Fibroblast of villous mesenchyme (primary cell): ENCODE measurements at places on chromosomes 1 and 21.
A peak's percentile ranks its signal among the peaks of the same experiment; 100 is the strongest.

- no peak for DNase-seq
Observed at GRCh38 chr1:185200889-185201288, 43.9 kb downstream of the SWT1 start.

GRCh38 chr1:76463849-76464248, 389.3 kb downstream of the ST6GALNAC3 start:
- no peak for DNase-seq

DNA sequence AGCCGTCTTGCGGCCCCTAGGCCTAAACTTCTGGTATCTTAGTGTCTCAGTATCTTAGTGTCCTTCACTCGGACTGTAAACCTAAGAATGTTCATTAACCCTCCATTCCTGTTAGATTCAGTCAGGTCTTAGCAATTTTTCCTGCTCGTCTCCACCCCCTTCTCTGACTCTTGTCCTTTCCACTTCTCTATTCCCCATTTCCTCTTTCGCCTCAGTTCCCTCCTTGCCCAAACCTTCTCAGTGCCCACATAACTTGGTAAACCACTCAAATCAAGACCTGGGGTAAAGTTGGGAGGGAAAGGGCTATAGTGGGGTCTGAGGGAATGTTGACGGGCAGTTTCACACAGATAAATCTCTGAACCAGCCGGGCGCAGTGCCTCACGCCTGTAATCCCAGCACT, 726 bp upstream of the FCER1G start:
- DNase-seq: no peak

DNA sequence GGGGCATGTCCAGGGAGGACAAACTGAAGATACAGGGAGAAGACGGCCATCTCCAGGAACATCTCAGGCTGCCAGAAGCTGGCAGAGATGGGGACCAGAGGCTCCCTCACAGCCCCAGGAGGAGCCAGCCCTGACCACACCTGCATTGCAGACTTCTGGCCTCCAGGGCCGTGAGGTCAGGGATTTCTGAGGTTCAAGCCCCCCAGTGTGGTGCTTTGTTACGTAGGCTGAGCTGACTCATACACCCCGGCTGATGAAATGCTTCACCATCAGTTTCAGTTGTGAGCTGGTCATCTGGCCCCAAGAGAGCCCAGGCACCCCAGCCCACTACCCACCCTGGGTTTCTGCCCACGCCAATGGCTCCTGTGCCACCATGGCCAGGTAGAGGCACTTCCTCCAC, 106.4 kb downstream of the SIK1 start:
- DNase-seq: no peak

DNA sequence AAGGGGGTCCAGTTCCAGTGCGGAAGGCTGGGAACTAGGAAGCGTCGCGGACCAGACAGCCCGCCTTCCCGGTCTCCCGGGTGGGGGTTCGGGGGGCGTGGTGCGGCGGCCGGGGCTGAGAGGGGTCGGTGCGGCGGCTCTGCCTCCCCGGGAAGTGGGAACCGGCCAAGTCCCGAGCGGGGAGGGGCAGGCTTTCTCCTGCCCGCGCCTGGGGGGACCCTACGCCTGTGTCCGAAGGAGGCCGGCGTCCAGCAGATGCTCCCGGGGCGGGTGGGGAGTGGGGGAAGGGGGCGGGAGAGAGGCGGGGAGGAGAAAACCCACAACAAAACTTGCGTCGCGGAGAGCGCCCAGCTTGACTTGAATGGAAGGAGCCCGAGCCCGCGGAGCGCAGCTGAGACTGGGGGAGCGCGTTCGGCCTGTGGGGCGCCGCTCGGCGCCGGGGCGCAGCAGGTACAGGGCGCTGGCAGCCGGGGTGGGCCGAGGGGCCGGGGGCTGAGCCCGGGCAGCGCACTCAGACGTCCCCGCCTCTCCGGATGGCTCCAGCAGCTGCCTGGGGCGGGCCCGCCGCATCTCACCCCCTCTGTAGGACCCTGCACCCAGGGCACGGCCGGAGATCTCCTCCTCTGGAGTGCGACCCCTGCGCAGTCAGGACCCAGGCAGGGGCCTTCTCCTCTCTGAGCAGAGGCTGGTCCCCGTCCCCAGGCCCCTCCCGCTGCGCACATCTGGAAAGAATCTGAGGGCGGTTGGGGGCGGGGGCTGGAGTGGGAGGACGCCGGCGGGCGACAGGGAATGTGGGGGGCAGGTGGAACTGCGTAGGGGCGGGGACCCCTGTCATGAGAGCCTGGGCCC, at the start of gene PODN:
PODN (plus strand) TSS at position 355 of the 849 bp plus-strand sequence. CDS start 7,643 bp downstream, outside the sequence.
- peak; percentile 50 for DNase-seq

DNA sequence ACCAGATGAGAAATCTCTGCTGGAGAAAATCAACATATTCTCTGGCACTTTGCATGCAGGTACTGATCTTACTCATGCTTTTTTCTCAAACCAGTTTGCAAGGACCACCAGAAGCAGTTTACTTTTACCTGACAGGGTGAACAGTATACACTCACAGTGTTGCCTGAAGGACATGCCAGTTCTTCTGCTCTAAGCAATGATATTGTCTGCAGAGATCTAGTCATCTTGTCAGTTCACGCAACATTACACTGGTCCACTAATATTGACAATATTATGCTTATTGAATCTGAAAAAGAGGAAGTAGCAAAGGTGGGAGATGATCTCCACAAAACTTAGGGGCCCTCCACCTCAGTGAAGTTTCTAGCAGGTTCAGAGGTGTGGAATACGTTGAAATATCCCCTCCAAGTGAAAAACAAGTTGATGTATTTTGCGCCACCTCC, 3.8 kb upstream of the S100B start:
- no peak for DNase-seq

DNA sequence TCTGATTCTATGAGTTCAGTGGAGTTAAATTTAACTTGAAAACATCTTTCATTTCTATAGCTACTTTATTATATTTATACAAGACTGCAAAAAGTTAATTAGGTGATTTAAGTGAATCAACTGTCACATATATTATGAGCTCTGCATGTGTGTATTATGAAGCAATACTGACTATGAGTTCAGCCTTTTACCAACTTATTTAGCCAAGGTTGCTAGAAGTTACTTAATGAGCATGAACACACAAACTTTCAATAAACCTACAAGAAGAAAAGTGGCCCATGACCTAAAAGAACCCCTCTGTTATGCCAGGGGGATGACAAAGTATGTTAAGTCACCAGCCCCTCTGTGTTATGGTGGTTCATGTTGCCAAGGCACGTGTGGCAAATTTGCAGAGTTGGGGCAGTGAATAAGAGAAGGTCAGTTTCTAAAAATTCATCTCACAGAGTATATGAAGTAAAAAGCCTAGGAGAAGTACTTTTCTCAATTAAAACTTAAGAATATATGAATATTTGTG, 86.7 kb upstream of the LYPLAL1 start:
- no peak for DNase-seq

DNA sequence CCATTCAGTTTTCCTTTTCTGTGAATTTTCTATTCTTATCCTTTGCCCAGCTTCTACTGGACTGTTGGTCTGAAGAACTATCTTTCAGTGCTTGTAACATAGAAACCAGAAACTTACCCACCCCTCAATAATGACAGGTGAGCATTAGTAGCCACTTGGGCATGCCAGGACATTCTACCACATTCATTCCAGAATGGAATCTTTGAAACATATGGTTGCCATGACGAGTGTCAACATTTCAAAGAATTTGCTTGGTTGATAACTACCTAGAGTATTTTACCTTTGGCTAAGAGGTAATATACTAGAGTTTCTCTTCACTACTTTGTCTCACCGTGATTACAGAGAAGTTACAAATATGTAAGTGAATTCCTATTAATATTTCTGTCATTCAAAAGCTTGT, at the start of gene MROH9:
MROH9 (plus strand) TSS at position 304 of the 400 bp plus-strand sequence. CDS start 10,023 bp downstream, outside the sequence.
- DNase-seq: no peak

GRCh38 chr21:36436829-36437744, 42.8 kb downstream of the CLDN14 start:
- no peak for DNase-seq

DNA sequence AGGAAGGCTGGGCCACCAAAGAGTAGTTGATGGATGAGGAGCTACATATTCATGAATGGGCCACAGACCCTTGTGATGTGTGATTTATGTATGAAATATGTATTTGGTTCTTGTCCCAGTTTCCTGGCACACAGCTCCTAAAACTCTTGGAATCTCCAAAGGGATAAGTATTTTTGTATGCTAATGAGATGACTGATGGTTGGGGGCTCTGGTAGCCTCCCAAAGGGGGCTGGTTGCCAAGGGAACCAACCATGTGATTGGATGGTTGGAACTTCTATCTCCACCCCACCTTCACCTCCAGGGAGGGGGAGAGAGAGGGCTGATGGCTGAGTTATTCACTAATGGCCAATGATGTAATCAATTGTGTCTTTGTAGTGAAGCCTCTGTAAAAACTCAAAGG, 77.1 kb downstream of the ZNF281 start:
- no peak for DNase-seq

DNA sequence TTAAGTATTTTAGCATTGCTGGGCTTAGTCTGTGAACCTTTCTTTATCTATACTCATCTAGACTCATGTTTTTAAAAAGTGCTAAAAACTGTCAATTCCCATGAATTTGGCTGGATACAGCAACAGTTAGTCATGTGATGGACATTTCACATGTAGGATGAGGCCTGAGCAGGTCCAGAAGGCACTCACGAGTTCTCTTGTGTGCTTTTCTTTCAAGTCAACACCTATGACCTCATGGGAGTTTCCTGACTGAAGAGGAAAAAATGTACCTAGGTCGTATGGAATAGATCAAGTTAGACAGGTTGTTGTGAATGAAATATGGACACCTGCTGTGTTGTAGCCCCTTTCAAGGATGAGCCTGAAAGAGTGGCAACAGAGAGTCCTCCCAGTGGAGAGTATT, 394.2 kb downstream of the DUSP10 start:
- DNase-seq: no peak
